ENCODE measurements at places on chromosomes 6 and 20. TPM values are rescaled to one million over a fixed set of nuclear protein-coding genes. Genes with fewer than 3 reads are reported as not detected.

DNA sequence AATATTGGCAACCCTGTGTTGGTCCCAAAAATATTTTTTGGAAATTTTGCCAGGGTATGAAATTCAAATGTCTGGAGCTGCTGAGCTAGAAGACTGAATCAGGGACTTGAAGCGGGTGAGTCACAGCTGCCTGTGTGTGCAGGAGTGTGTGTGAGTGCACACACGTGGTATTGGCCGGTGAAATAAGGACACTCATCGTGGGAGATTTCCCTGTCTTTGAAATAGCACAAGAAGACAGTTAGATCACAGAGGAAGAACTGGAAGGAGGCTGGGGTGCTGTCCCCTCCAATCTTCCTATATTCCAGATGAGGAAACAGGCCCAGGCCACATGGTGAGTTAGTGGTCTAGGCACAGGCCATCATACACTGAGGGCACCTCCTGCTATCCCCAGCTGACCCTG is 123.8 kb upstream of the MLN start:
- DNase-seq, result no peak
- no peaks in the 10 kb centered on the region for H3K36me3 ChIP-seq
- H3K27ac ChIP-seq, result no peak overlapping the region
- H3K4me1 ChIP-seq, result no peaks in the 10 kb centered on the region
- H3K4me3 ChIP-seq, result no peak overlapping the region

GRCh38 chr20:31472395-31473330 is 2.3 kb downstream of the DEFB124 start:
- H3K36me3 ChIP-seq, result no peaks in the 10 kb centered on the region
- peaks cover 33% of the 10 kb centered on the region for H3K27me3 ChIP-seq
- no peak for DNase-seq
- H3K4me1 ChIP-seq, result peaks cover 23% of the 10 kb centered on the region
- H3K4me3 ChIP-seq, result no peak overlapping the region

GRCh38 chr6:117481278-117481925 is 1.1 kb upstream of the DCBLD1 start:
- peaks cover 26% of the 10 kb centered on the region for H3K4me1 ChIP-seq
- no peaks in the 10 kb centered on the region for H3K36me3 ChIP-seq
- H3K27ac ChIP-seq, result no peak overlapping the region
- peak overlapping the region; percentile 68 for H3K4me3 ChIP-seq
- H3K27me3 ChIP-seq, result peaks cover 33% of the 10 kb centered on the region

GRCh38 chr20:63522091-63522868 is 1.7 kb downstream of the PPDPF start:
- no peaks in the 10 kb centered on the region for H3K27me3 ChIP-seq
- no peak overlapping the region for H3K27ac ChIP-seq

DNA sequence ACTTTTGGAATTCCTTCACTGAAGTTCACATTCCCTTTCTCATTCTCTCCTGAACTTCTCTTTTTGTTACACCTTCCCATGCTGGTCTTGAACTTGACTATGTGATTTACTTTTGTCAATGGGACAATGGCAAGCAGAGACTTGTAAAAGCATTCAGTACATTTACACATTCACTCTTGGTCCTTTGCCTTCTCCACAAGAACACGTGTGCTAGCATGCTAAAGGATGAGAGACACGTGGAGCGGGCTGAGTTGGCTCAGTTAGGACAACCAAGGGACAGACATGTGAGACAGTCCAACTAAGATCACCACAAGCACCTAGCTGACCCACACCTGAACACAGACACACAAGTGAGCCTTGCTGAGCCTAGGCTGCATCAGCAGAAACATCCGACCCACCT is 91.3 kb upstream of the PAK5 start:
- H3K27me3 ChIP-seq, result no peaks in the 10 kb centered on the region
- no peak overlapping the region for H3K4me3 ChIP-seq
- no peaks in the 10 kb centered on the region for H3K4me1 ChIP-seq

GRCh38 chr6:5174244-5174643 is 86.5 kb downstream of the LYRM4 start:
- H3K27me3 ChIP-seq, result no peaks in the 10 kb centered on the region
- DNase-seq, result peak; percentile 56
- peak overlapping the region; percentile 68 for H3K27ac ChIP-seq
- H3K4me3 ChIP-seq, result peak overlapping the region; percentile 54
- no peaks in the 10 kb centered on the region for H3K36me3 ChIP-seq

Gene APOBEC2
- not detected for total RNA-seq

Gene IYD
- total RNA-seq, result not detected
